ENCODE measurements at places on chromosomes 1 and 21.

DNA sequence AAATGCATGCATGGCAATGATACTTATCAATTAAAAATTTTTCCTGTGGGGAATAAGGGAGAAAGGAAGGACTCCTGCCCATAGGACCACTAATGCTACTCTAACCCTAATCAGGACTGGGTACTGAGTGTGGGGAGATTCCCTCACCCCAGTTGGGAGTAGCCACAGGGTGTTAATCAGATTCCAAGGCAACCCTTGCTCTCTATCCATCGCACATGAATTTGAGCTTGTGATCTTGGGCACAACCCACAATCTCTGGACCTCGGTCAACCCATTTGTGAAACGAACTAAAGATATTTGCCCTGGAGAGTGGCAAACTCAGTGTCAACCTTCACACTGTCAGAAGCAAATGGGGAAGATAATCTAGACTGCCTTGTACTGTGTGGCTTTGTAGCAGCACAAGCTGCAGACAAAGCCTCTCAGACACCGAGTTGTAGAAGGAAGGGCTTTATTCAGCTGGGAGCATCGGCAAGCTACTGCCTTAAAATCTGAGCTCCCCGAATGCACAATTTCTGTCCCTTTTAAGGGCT, 69.5 kb downstream of the SERINC2 start:
- no peak for DNase-seq

GRCh38 chr1:160963521-160963920, 8.9 kb upstream of the ITLN2 start:
- DNase-seq = no peak

DNA sequence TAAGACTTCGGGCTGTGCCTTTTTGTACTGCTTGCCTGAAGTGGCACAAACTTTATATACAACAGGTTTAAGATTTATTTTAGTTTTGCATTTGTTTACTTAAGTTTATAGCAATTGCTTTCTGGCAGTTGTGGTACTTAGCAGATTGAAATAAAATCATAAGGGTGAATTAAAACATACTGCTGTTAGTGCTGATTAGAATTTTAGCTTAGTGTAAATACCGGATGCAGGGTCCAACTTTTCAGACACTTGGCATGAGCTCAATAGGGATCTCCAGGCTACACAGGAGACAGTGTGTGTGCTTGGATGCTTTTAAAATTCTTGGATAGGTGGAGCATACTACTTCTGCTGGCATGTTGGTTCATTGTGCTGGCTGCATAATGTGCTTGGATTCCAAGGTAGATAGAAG, 159.6 kb downstream of the NFIA start:
- no peak for DNase-seq

DNA sequence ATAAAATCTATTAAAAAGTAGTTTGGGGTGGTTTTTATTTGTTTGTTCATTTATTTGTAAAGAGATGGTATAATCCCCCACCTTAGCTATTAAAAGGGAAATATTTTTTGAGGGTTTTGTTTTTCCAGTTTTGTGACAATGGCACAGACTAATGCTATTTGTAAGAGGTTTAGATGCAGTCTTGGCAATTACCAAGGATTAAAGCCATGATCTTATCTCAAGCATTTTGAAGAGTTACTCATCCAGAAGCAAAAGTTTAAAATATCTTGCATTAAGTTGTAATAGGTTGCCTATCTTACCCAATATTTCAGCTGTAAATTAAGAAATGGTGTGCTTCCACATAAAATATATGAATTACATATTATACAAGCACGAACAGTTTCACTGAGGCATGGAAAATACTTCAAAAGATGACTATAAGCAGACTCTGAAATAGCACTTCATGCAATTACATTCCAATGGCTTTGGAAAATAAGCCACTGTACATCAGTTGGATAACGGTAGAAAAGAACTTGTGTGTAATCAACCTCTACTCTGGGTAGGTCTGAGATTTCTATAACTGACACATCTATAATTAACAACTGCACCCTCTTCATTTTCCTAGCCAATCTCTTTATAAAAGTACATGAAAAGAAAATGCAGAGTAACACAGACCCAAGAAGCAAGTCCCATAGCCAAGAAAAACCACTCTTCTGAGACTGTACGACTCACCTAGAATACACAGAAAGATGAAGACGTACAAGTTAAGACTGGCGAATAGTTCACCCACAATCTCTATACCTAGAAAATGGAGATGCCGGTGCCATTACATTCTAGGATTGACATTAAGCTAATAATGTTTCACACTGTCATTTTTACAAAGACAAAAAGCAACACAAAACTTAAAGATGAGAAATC, 95.2 kb downstream of the PTPN14 start:
- no peak for DNase-seq

DNA sequence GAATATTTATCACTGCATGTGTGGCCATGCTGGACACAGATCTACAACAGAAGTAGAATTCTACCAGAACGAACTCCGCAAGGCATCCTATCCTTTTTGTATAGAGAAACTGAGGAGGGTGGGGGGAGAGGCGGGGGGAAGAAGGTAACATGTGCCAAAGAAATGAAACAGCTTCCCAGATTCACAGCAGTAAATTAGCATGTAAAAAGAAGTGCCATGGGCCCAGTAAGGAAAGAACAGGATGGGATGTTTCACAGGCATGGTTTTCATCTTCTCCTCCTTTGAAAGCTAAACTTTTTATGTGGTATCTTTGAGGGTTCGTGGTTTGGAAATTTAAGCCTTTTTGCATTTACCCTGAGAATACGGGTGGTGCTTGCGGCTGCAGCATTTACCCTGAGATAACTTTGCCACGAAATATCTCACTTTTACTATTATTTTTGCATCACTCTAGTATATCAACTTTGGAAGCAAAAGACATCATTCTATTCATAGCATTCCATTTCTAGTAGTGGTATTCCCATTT, 168.9 kb downstream of the TPR start:
- no peak for DNase-seq

GRCh38 chr1:21559788-21560567, 50.8 kb downstream of the ALPL start:
- no peak for DNase-seq

DNA sequence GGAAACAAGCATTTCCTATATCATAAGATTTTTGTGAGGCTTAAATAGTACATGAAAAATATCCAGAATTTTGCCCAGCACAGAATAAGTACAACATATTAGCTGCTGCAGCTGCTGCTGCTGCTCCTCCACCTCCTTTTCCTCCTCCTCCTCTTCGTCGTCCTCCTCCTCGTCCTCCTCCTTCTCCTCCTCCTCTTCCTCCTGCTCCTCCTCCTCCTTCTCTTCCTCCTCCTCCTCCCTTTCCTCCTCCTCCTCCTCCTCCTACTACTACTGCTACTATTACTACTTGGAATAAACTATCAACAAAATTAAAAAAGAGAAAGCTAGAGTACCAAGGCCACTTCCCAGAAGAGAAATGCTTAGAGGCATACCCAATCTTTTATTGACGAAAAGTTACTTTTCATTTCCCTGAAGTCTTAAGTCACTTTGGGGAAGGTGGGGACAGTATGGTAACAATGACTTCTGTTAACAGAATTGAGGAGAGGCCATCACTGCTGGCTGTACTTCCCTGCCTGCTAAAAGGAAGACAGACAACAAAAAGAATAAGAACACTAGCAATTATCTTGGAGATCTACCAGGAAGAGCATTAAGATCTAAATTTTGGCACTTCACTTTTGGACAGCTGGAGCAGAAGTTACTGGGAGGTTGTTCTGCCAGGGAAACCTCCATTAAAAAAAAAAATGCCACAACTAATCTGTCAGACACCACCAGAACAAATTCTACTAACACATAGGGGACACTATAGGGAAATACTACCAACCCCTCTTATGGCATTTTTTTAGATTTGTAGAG, 7.1 kb downstream of the DENND1B start:
- DNase-seq = no peak

DNA sequence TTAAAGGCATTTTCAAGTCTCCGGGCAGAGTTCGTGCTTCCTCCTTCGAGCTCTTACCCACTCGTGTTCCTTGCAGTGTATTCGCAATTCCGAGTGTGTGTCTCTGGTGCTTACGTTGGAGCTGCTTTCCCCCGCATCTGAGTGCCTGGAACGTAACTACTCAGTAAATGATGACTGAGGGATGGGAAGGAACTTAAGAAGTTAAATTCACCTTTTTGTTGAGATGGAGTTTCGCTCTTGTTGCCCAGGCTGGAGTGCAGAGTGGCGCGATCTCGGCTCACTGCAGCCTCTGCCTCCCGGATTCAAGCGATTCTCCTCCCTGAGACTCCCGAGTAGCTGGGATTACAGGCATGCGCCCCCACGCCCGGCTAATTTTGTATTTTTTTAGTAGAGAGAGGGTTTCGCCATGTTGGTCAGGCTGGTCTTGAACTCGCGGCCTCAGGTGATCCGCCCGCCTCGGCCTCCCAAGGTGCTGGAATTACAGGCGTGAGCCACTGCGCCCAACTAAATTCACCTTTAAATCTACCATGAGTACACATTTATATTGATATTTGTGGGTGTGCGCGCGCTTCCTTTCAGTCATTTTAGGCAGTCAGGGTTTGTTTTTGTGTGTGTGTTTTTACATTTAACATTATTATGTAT, 837 bp downstream of the NDUFS5 start:
- DNase-seq = no peak

DNA sequence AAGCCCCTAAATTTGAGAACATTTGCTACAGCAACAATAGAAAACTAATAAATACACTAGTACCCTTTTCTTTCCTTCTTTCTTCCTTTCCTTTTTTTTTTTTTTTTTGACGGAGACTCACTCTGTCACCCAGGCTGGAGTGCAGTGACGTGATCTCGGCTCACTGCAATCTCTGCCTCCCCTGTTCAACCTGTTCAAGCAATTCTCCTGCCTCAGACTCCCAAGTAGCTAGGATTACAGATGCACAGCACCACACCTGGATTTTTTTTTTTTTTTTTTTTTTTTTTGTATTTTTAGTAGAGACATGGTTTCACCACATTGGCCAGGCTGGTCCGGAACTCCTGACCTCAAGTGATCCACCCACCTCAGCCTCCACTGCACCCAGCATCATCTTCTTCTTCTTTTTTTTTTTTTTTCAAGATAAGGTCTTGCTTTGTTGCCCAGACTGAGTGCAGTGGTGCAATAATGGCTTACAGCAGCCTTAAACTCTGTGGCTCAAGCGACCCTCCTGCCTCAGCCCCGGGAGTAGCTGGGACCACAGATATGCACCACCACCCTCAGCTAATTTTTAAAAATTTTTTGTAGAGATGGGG, 19.6 kb upstream of the CBR3 start:
- DNase-seq = no peak

DNA sequence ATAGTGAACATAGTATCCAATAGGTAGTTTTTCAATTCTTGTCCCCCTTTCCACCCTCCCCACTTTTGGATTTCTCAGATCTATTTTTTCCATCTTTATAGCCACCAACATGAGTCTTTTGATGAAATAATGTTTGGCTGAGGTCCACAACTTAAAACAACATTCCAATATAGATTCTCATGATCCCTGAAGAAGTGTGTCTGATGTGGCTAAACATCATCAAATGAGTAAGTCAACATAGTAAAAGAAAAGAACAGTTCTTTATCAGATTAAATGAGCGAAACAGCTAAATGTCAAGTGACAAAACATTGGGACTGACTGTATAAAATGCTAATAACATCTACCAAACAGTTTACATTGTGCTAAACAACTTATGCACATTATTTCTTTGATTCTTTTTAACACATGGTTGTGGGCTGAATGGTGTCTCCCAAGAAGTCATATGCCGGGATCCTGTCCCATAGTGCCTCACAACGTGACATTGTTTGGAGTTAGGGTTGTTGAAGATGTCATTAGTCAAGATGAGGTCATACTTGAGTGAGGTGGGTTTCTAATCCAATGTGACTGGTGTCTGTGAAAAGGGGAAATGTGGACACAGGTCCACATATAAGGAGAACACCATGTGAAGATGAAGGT, 453.6 kb downstream of the LTN1 start:
- no peak for DNase-seq

DNA sequence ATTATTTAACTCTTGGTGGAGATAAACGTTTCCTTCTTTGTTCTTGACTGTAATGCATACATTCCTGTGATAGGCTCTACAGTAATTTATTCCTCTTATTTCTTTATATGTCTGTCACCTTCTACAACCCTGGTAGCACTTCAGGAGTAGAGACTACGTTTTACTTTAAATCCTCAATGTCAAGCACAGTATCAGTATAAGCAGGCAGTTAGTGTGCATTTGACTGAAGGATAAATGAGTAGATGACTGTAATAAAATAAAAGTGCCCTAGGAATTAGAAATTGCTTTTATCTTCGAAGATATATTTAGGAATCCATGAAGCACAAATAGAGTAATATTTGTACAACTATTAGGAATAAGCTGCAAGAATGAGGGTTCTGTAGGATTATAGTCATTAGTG, 599.6 kb upstream of the PRMT6 start:
- no peak for DNase-seq

DNA sequence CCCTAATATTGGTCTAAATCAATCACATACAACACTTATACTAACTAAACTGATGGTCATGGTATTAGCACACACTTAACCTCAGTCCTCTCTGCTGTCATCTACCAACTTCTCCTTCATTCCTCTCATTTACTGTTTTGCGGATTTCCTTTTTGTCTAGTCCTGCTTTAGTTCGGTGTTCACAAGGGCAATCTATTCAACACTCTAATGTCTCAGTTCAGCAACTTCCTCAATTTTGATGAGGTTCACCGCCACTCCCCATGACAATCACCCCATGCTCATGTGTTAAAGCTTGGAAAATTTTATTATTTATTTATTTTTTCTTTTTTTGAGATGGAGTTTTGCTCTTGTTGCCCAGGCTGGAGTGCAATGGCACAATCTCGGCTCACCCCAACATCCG, 301.1 kb downstream of the PTPRC start:
- no peak for DNase-seq
